ENCODE measurements at places on chromosomes 16 and 17.

GRCh38 chr17:78921437-78921971, 3.7 kb downstream of the TIMP2 start:
- DNase-seq, result no peak

- DNase-seq, result no peak
Observed at GRCh38 chr16:24734382-24734781, 4.9 kb downstream of the TNRC6A start.

DNA sequence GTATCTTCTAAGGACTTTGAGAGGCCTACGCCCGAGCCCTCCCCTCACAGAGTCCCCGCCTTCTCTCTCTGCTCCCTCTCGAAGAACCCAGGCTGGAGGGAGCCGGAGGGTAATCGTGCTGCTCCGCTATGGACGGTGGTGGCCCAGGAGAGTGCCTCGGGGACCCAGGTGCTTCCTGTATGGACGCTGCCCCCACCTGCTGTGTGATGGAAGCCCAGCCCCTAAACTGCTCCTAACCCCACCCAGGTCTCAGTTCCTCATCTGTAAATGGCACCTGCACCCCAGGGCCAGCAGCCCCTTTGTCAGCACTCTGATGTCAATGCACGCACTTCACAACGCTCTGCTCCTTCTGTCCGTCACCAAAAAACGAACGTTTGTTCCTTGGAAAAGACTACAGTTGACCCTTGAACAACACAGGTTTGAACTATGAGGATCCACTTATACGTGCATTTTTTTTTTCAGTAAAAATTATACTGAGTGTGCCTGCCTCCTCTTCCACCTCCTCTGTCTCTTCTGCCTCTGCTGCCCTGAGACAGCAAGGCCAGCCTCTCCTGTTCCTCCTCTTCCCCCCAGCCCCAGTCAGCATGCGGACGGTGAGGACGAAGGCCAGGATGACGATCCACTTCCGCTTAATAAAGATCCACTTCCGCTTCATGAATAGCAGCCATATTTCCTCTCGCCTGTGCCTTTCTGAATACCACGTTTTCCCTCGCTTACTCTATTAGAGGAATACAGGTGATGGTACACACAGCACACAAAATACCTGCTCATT, 118.3 kb downstream of the BANP start:
- peak; percentile 83 for DNase-seq

- DNase-seq, result no peak
Observed at GRCh38 chr16:23865853-23866252, 30.1 kb downstream of the PRKCB start.

GRCh38 chr17:74981979-74982662, 5.3 kb upstream of the CDR2L start:
- peak; percentile 77 for DNase-seq

GRCh38 chr16:89475144-89475543, 15.2 kb downstream of the ANKRD11 start:
- no peak for DNase-seq

DNA sequence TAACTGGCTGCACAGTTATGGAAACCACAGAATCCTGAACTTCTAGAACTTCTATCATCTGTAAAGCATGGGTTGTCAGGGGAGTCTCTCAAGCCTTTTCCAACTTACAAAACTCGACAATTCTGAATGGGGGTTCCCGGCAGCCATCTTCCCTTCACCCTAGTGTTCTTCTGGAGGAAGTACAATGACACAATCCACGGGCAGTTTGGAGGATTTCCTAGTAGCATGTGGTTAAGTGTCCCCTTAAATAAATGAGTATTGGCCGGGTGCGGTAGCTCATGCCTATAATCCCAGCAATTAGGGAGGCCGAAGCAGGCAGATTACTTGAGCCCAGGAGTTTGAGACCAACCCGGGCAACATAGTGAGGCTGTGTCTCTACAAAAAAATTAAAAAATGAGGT, 2.1 kb downstream of the SLC16A6 start:
- peak; percentile 11 for DNase-seq

- peak; percentile 91 for DNase-seq
Observed at GRCh38 chr16:81035398-81035974, at the start of gene ATMIN. Gene ATMIN, plus strand, starts transcription at chr16:81035842. Its CDS starts 29 bp downstream, at chr16:81035871.

GRCh38 chr16:2048116-2048543, 345 bp downstream of the TSC2 start:
- peak; percentile 41 for DNase-seq

DNA sequence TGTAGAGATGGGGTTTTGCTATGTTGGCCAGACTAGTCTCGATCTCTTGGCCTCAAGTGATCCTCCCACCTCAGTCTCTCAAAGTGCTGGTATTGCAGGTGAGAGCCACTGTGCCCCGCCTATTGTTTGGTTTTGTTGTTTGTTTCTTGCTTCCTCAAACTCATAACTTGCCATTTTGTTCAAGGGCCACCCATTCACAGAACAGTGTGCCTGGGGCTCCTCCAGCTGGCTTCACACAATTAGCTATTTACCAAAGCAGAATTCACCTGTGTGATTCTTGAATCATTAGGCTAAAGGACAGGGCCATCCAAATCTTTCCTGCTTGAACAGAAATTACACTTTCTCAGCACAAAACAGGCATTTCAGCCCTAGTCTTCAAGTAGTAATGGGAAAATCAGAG, 7.2 kb downstream of the ABHD15 start:
- no peak for DNase-seq

DNA sequence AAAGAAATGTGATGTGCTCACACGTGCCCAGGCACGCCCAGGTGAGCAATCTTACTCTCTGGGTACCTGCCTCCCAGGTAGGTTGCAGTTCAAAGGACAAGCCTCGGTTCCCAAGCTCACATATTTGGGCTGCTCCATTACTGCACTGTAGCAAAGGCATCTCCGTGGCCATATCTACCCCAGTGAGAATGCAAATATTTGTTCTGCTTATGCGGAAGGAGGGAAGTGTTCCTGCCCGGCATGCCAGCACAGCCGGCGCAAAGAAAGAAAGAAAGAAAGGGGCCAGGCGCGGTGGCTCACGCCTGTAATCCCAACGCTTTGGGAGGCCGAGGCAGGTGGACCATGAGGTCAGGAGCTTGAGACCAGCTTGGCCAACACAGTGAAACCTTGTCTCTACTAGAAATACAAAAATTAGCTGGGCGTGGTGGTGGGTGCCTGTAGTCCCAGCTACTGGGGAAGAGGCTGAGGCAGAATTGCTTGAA, 30.7 kb downstream of the SLC43A2 start:
- DNase-seq, result peak; percentile 44

DNA sequence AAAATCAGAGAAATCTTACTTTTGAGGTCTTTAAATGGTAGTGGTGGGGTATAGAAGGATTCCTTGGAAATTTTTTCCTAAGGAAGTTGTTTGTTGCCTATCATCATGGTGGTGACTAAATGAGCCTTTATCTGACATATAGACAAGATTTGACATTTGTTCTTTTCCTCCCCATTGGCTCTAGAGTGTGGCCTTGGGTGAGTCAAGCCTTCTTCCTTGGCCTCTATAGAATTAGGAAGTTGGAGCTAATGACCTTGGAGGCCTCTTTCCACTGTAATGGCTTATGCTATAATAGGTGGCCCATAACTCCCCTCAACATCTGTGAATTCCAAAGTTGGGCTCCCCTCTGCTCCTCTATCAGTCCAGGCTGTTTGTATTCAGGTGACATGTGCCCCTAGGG, 79.1 kb upstream of the HNF1B start:
- no peak for DNase-seq

DNA sequence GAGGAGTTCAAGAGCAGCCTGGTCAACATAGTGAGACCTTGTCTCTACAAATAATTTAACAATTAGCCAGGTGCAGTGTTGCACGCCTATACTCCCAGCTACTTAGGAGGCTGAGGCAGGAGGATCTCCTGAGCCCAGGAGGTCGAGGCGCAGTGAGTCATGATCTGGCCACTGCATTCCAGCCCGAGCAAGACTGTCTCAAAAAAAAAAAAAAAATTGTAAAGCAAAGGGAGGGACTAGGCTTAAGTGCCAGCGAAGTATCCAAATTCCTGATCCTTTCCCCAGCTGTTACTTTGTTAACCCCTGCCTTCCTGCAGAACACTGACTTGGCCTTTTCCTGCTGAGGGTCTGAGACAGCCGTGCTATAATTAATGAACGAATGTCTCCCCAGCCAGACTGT, 2.7 kb downstream of the GDPD3 start:
- DNase-seq, result no peak

DNA sequence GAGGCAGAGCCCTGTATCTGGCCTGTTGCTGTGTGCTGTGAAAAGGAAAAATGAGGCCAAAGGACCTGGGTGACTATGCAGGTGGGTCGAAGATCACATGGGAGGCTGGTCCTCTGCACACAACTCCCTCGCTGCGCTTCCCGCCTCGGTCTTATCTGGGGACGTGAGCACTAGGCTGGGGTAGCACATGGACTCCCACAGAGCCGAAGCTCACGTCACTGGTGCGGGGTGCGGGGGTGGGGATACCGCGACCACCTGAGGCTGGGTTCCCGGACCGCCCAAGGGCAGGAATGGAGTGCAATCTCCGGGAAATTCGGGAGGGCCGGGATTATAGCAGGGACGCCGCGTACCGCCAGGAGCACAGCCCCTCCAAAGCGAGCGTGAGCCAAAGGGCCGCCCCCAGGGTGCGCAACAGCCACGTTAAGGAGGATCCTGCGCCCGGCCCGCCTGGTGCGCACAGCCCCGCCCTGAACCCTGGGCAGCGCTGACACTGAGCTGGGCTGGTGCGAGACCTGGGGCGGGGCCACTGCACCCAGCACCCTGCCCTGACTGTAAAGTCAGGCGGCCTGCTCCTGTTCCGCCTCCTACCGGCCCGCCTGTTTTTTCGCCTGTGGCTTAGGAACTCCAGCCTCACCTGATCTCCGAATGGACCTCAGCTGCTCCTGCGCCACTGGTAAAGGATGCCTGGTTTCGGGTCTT, 4.8 kb downstream of the MT1A start:
- DNase-seq, result peak; percentile 89

DNA sequence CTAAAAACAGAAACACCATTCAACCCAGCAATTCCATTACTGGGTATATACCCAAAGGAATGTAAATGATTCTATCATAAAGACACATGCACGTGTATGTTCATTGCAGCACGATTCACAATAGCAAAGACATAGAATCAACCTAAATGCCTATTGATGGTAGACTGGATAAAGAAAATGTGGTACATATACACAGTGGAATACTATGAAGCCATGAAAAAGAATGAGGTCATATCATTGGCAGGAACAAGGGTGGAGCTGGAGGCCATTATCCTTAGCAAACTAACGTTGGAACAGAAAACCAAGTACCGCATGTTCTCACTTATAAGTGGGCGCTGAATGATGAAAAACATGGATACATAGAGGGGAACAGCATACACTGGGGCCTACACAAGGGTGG, 77.2 kb upstream of the MYOCD start:
- DNase-seq, result no peak

GRCh38 chr17:2363851-2364762, 26.8 kb downstream of the SGSM2 start:
- no peak for DNase-seq

GRCh38 chr17:66445229-66445628, 142.8 kb downstream of the PRKCA start:
- no peak for DNase-seq

- DNase-seq, result no peak
Observed at GRCh38 chr17:27504188-27504995, 48.1 kb downstream of the KSR1 start.

- DNase-seq, result peak; percentile 54
Observed at GRCh38 chr16:85571813-85572619, 41.1 kb upstream of the GSE1 start.

GRCh38 chr16:69935740-69936139, 15.4 kb upstream of the CLEC18A start:
- no peak for DNase-seq
